ENCODE measurements at places on chromosomes 13 and 19.

DNA sequence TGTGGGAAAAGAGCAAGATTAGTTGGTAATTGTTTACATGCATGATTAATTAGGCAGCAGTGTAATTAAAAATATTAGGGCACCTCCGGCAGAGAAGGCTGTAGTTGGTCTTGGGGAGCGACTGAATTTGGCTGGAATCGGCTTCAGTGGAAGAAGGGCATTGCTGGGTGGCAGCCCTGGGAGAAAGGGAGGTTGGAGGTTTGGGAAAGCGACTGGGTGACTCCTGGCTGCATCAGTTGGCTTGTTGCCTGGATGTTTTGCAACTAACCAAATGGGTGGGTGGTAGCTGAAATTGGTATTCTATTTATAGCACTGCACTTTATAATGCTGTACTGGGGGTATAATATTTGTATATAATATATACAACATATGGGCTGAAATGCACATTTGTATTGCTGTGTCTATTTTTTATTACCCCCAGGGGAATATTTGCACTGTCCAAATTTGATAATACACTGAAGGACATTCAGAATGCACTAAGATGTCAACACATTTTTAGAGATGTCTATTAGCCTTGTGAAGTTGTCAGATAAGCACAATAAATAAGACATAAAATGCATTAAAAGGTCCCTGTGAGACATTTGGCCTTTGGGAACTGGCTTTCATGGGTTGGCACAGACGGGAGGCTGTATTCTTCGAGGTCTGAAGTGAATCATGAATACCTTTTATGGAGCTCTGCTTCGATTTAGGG is 1.7 kb downstream of the B3GLCT start:
- DNase-seq = no peak

- DNase-seq = no peak
These were observed 581.5 kb downstream of the FGF9 start for GRCh38 chr13:22252281-22252830.

- no peak for DNase-seq
These were observed 1317.9 kb upstream of the SPRY2 start for GRCh38 chr13:81658598-81659370.

DNA sequence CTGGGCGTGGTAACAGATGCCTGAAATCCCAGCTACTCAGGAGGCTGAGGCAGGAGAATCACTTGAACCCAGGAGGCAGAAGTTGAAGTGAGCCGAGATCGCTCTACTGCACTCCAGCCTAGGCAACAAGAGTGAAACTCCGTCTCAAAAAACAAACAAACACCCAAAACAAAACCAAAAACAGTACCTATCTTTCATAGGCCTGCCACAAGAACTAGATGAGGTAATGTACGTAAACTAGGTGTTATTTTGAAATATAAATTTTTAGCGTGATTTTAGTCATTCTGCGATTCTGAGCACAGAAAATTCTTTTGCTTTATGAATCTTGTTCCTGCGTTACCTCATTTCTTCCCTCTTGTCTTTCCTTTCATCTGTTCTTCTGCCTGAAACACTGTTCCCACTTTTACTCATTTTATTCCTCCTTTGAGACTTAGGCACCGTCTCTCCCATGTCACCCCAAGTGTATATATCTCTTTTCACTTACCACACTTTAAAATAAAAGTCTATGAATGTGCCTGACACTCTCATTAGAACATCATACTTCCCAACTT is 238.2 kb upstream of the HTR2A start:
- DNase-seq = no peak

DNA sequence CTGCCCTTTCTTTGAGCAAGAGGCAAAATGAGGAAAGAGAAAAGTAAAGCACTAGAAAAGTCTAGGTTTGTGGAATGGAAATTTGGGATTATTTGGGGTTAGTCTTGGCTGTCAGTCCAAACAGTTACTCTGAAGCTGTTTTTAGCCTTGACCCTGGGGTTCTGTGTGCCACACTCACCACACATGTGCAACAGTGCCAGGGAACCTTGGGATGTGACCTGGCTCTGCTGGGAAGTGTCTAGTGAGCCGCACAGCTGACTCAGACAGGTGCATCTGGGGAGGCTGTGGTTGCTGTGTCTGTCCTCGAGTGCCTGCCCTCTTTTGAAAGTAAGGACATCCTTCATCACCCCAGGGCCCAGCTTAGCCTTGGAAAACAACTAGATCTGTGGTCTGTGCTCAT is 15.8 kb downstream of the MICOS13 start:
- no peak for DNase-seq

GRCh38 chr19:38227287-38228004 is 3.4 kb upstream of the DPF1 start:
- DNase-seq = no peak

DNA sequence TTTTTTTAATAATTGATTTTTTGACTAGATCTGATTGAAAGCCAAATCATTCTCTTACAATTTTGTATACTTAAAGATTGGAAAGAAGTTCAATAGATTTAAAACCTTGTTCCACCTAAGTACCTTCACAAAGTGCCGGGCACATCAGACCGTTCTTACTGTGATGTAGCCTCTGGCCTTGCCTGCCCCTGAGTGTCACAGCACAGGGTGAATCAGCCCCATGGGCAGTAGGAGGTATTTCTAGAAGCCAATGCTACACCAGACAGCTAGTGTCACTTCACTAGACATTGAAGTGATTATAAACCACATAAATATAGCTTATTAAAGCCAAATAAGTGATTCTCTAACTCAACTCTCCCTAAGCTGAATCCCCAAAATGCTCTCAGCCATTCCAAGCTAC is 131.3 kb downstream of the LACC1 start:
- DNase-seq = no peak

DNA sequence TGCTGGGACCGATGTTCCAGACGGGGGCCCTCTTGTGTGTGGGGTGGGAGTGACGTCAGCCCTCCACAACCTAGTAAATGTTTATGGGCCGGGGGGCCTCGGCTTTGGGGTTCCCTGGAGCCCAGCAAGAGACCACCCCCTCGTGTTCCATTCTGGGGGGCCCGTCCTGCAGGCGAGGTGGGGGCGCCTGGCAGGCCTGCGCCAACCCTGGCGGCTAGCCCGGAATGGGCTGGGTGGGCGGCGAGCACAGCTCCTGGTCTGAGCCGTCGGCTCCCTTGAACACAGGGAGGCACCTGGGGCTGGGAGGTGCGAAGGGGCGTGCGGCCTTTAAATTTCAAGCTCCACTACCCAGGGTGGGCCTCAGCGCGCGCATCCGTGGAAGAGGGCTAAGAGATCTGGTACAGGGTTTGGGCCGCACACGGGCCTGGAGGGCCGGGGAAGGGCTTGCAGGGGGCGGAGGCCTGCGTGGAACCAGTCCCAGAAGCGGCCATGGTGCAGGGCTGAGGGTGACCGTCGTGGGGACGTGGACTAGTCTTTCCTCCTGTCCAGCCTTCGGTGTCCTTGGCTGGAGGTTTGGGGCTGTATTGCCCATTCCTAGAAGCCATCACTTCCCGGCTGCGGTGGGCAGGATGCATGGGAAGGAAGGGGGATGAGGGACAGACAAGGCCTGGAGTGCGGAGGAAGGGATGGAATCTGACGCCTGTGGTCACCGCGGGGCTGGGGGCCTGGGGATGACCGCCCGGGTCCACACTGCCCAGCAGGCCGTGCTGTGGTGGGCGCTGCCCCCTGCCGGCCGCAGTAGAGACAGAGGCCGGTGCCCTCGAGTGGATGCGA is 11.4 kb downstream of the NDUFA11 start:
- no peak for DNase-seq

GRCh38 chr13:50970956-50971355 is 61.4 kb downstream of the RNASEH2B start:
- no peak for DNase-seq

- DNase-seq = no peak
These were observed 49.0 kb downstream of the FREM2 start for GRCh38 chr13:38735665-38736440.

- no peak for DNase-seq
These were observed 642 bp upstream of the PEG3 start for GRCh38 chr19:56841193-56841543.

DNA sequence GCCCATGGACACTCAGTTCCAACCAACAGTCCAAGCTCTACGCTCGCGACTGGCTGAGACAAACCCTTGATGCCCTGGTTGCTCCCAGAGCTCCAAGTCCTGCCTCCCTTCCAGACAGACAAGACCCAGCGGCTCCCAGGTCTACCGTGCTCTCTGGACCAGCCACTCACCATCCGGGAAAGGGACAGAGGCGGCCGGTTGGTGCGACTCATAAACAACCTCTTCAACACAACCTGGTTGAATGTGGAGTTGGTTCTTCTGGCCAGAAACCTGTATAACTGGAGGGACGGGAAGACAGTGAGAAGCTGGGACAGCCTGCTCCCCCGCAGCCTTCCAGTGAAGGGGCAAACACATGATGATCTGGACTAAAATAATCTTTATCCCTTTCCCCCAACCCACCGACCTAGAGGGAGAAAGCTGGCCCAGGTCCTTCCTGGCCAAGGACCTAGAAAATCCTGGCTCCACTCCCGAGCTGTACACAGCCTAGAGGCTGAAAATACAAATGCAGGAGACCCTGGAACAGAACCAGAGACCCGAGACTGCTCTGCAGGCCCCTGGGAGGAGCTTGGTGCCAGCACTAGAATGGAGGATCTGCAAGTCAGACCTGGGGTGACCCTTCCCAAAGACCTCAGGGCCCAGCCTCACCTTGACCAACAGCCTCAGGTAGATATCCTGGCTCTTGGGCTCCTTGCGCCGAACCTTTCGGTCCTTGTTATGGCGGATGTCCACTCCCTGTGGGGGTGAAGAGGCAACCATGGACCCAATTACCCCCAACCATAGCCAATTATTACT is 1.6 kb downstream of the RPL18 start:
- DNase-seq = no peak

DNA sequence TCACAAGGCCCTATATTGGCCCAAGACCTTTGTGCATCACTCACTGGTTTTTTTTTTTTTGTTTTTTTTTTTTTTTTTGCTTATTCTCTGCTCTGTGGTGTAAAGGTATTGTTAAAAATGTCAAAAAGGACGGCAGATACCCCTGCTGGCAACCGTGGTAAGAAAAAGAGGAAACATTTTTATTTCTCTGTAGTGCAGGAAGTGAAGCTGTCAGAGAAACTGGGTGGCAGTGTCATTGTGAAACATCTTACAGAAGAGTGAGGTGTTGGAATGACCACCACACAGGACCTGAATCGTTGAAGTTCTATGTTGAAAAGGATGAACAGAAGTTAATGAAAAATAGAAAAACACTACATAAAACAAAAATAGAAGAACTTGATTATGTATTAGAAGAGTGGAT is 346.4 kb downstream of the FGF9 start:
- DNase-seq = no peak

GRCh38 chr19:35978832-35979365 is 16.1 kb upstream of the SDHAF1 start:
- no peak for DNase-seq

GRCh38 chr13:29379281-29379680 is 216.2 kb downstream of the SLC7A1 start:
- no peak for DNase-seq

- DNase-seq = no peak
These were observed 1167.8 kb upstream of the PCDH20 start for GRCh38 chr13:62583466-62583865.

DNA sequence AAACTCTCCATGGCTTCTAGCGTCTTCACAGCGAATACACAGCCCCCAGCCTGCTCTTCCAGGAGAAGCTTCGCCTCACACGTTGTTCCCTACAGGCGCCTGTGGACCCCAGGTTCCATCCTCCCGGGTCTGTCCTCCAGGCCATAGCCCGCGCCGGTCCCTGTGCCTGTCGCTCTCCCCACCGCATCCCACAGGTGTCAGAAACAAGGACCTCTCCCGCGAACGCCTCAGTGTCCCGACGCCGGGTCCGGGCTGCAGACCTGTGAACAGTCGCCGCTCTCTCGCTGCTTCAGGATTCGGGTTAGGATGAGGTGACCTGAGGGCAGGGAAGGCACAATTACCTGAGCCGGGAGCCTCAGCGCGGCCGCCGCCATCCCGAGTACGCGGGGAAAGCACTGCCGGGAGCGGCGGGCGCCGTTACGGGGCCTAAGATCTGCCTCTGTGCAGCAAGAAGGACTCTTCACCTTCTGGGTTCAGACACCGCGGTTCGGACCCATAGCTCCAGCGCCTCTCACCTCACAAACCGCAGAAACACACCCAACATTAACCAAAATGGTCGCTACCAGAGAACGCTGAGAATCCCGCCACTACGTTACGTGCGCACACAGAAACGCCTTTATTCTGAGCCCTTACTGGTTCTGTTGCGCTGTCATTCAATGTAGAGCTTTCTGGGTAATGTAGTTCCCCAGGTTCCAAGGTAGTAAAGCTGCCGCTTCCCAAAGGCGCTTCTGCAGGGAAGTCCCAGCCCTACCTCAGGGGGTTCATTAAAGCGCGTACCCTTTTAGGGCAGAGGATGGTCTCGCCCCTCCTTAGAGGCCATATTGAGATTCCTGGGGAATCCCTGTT is at the start of gene ZNF418:
ZNF418 (minus strand) TSS at position 583 of the 846 bp plus-strand sequence. CDS start 1,580 bp downstream, outside the sequence.
- DNase-seq = peak; percentile 29

DNA sequence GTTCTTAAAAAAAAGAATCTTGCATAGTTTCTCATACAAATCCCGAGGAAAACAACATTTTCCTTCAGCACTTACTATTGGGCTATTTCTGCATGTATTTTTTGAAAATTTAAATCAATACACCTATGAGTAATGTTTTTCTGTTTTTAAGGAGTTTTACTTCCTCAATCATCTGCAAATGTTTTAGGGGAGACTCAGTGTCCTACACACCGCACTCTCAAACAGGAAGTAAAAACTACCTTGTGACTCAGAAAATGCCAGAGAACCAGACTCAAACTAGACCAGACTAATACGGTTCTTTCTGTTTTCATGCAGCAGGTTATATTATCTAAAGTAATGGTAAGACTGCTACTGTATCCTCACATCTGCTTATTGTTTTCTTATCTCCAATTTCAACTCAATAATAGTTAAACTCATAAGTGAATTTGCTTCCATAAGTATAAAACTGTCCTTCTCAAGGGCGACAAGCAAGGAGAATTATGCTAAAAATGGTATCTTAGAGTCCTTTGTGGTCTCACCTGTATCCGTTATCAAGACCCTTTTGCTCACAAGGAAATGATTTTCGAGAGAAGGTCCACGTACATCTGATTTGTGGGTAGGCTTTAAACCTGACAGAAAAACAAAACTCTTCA is 52.5 kb downstream of the FLT3 start:
- no peak for DNase-seq

- no peak for DNase-seq
These were observed 532.3 kb downstream of the GPC5 start for GRCh38 chr13:91930687-91931086.

DNA sequence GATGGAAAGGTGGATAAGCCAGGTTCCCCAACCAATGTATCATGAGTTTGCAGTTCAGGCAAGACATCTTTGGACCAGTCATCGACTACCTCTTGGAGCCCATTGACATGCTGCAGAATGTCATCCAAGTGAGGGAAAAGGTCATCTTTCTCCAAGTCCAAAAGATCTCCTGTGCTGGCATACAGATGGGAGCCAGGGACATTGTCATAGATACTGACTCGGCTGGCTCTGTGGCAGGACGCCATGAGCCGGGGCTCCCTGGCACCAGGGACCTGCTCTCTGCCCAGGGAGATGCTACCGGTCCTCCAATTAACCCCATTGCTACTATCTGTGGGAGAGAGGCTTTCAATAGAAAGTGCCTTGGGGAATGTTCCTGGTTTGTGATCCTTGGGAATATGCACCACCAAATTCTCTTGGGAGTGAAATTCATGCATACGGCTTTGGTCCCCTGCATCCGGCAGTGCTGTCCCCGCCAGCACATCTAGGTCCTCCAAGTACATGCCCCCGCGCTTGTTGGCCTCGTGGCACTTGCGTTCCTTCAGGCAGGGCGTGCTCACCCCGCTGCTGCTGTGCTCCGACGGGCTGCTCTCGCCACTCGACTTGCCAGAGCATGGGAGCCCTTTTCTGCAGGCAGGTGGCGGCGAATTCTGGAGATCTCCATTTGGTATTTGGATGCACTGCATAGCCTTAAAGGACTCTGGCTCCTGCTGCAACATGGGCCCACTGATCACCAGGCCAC is 113.0 kb downstream of the KL start:
- DNase-seq = no peak
